ENCODE measurements at places on chromosomes 6 and 20.

- DNase-seq: no peak
These were observed 108.8 kb upstream of the PMEPA1 start for GRCh38 chr20:57818418-57819181.

DNA sequence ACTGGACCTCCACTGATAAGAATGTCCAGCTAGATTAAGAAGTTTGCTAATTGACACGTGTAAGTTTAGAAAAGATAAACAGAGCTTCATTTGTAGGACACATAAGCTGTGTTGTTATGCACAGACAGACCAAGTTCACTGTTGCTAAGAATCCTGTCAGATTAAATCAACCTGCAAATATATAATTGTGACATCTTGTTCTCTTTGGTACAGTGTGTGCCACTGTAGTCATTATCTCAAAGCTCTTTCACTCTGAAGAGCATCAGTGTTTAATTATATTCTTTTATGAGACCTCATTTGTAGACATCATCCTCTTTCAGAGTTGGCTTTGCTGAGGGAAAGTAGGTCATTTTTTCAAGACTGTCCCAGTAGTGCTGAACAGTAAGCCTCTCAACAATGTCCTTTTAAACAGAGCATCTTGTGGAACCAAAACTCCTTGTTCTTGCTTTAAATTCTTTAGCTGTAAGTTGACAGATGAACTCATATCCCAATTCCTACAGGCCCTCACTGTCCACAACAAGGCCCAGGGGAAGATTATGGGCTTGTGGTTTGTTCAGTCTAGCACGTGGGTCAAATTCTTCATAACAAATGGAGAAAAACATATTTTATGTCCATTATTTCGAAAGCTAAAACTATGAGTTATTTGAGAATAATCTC is 252.4 kb downstream of the HDGFL1 start:
- DNase-seq: no peak

- DNase-seq: no peak
These were observed 4.9 kb downstream of the TNFAIP3 start for GRCh38 chr6:137871831-137872454.

DNA sequence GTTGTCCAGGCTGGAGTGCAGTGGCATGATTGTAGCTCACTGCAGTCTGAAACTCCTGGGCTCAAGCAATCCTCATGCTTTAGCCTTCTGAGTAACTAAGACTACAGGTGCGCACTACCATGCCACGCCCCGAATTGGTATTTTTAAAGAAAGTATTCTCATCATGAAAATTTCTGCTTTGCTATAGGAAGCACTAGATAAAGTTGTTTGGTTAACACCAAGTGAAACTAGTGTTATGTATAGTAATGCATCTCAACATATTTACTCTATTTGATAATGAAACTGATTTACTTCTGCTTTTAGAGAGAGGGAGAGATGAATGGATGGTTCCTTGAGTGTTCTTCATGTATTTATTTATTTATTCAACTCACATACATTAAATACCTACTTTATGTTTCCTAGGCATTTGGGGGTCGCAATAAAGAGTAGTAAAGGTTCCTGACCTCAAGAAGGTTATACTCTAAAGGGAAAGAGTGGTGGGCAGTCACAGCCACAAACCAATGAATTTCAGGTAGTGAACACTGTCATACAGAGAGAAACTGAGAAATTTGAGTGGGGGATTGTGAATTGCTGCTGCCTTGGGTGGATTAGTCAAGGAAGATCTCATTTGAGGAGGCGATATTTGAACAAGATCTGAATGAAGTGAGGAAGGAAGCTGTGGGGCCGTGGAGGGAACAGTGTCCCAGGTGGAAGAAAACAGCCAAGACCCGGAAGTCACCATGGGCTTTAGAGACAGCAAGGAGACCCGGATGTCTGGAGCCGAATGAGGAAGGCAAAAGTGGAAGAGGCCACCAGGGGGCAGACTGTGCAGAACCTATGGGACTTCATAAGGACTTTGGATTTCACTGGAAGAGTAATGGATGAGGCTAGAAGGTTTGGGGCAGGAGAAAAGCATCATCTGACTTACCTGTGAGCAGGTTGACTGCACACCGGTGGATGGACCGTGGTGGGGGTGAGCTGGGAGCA is 185.6 kb downstream of the TSHZ2 start:
- DNase-seq: peak; percentile 19

DNA sequence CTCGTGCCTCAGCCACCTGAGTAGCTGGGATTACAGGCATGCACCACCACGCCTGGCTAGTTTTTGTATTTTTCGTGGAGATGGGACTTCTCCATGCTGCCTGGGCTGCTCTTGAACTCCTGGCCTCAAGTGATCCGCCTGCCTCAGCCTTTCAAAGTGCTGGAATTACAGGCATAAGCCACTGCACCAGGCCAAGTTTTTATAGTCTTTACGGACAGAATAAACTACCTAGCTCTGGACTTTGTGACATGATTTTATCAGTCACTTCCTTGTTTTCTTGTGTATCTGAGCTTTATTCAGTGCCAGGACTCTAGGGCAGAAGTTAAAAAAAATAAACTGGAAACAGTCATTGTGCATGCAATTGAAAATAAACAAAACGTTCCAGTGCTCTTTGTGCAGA is 46.7 kb upstream of the RALGAPA2 start:
- no peak for DNase-seq

GRCh38 chr6:35746516-35746915 is 9.7 kb downstream of the ARMC12 start:
- no peak for DNase-seq

Measured in effector CD8-positive, alpha-beta T cell (primary cell).